ENCODE measurements at places on chromosomes 2 and 18. TPM values are rescaled to one million over a fixed set of nuclear protein-coding genes. Genes with fewer than 3 reads are reported as not detected.

Gene DUSP19
- 0.87 TPM for total RNA-seq

DNA sequence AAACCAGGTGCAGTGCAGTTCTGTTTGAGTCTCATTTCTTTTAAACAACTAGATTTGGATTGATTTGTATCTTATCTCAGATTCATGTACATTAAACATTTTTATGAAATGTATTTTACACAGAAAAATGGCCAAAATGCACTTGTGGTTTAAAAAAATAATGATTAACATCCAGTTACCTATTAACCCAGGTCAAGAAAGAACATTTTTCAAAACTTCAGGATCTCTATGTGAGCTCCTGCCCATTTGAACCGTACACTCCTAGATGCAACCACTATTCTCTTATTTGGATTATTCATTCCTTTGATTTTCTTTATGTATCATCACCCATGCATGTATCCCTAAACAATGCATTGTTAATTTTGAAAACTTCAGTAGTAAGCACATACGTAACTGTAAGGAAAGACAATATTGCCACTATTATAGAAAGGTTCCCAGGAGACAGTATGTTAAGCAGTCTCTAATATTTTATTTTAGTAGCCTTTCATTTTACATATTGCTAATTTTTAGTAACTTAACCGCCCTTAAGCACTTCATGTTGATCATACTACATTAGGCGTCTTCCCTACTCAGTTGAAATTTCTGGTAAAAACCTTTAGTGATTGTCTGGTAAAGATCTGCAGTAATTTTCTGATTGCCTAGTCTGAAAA lies 22.7 kb downstream of the RNF138 start:
- DNase-seq = peak; percentile 55

Gene SP5
- 0.69 TPM for total RNA-seq

DNA sequence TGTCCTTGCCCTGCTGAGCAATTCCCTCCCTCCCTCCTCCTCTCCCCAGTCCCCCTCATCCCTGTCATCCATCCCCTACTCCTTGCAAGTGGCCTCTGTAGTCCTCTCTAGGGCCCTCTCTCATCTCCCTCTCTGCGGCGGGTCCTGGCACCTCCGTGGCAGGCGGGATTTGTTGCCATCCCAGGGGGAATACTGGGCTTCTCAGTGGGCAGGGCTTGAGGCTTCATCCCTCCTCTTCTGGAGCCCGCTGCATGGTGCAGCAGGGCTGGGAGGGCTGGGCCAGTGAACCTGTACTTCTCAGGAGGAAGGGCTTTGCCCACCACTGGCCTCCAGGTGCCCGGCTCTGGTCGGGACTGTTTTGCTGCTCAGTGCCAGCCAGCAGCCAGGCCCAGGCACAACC lies 216.2 kb downstream of the TFCP2L1 start:
- no peak for DNase-seq

Gene SP140
- 4.3 TPM for total RNA-seq

DNA sequence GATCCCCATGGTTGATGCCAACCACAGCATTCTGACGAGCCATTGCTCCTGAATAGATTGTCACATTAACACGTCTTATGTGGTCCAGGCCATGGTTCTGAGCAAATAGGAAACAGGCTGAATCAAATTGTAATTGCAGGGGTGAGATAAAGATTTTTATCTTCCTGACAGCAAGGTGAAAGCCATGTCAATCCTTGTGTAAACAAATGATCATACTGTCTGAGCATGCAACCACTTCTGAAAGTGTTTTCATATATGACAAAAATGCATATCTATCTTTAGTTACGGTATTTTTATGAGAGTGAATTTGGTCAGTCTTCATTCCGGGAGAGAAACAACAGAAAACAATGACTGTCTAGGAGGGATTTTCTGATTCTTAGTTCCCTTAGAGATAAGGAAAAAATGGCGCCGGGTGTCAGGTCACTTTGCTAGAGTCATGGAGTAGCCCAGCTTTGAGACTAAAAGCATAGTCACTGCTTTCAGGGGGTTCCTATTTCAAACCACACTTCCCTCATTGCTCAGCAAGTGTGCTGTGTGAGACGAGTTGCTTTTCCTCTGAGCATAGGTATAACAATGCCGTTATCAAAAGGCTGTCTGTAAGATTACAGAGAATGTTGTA lies 958.9 kb downstream of the DCDC2C start:
- no peak for DNase-seq

GRCh38 chr2:66925128-66925527 lies 472.0 kb upstream of the ETAA1 start:
- DNase-seq = peak; percentile 62

DNA sequence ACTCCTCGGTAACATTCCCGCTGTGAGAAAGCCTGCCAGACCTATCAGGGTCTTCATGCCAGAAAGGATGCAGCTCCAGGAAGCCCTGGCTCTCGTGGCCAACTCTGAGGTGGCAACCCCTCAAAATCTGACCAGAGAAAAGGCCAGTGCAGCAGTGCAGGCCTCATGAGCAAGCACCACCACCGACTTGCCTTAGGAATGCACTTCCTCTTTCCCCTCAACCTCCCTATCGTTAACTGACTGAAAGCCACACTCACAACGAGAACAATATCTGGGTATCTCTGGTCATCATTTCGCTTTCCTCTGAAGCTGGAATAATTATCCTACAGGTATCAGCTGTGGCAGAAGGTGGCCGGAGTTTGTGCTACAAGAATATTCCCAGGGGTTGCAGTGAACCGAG lies 101.4 kb upstream of the POU3F3 start:
- DNase-seq = no peak

All from renal cortical epithelial cell (primary cell).